ENCODE measurements at places on chromosomes 1 and 21. TPM values are rescaled to one million over a fixed set of nuclear protein-coding genes. Genes with fewer than 3 reads are reported as not detected.

DNA sequence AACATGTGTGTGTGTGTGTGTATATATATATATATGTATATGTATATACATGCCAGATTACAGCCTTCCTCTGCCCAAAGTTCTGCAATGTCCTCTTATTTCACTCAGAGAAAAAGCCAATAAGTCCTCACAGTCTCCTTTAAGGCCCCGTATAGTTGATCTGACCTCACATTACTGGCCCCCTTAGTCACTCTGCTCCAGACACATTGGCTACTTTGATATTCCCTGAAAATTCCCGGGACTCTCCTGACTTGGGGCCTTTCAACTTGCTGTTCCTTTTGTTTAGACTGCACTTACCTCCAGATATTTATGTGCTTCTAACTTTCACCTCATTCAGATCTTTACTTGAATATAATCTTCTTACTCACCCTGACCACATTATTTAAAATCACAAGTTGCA lies 4.2 kb upstream of the BSDC1 start:
- no peak overlapping the region for H3K27ac ChIP-seq
- no peak for DNase-seq
- H3K27me3 ChIP-seq = no peaks in the 10 kb centered on the region

- H3K27me3 ChIP-seq = peaks cover 8% of the 10 kb centered on the region
- H3K4me3 ChIP-seq = no peak overlapping the region
- DNase-seq = no peak
- no peaks in the 10 kb centered on the region for H3K36me3 ChIP-seq
Measured at GRCh38 chr1:17243274-17243673, 5.6 kb upstream of the PADI3 start.

GRCh38 chr1:206932177-206932576 lies 10.4 kb upstream of the FCMR start:
- no peak for DNase-seq
- H3K4me3 ChIP-seq = no peak overlapping the region
- H3K27me3 ChIP-seq = no peaks in the 10 kb centered on the region
- no peak overlapping the region for H3K27ac ChIP-seq
- no peaks in the 10 kb centered on the region for H3K4me1 ChIP-seq

DNA sequence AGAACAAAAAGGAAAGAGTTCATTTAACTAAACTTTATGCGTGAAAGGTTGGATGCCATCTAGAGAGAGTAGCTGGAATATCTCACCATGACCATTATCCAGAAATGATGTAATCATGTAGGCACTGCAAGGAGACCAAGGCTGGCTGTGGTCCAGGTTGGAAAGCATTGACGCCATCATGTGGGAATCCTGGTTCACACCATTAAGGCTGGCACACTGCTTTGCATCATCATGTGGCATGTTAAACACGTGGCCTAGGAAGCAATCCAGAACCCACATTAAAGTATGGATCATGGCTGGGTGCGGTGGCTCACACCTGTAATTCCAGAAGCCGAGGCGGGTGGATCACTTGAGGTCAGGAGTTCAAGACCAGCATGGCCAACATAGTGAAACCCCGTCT lies 4.3 kb downstream of the ADAMTS1 start:
- peaks cover 4% of the 10 kb centered on the region for H3K27me3 ChIP-seq
- peak overlapping the region; percentile 79 for H3K4me3 ChIP-seq
- H3K27ac ChIP-seq = no peak overlapping the region
- DNase-seq = no peak

GRCh38 chr1:193321242-193321840 lies 134.9 kb upstream of the B3GALT2 start:
- H3K4me1 ChIP-seq = no peaks in the 10 kb centered on the region
- DNase-seq = no peak
- H3K4me3 ChIP-seq = no peak overlapping the region
- H3K27me3 ChIP-seq = no peaks in the 10 kb centered on the region

- no peaks in the 10 kb centered on the region for H3K4me1 ChIP-seq
- no peaks in the 10 kb centered on the region for H3K27me3 ChIP-seq
- peaks cover 22% of the 10 kb centered on the region for H3K36me3 ChIP-seq
- H3K27ac ChIP-seq = no peak overlapping the region
- H3K4me3 ChIP-seq = no peak overlapping the region
Measured at GRCh38 chr1:42479621-42480020, 16.5 kb downstream of the CCDC30 start.

GRCh38 chr1:116491700-116492357 lies 79.0 kb downstream of the CD58 start:
- H3K27me3 ChIP-seq = no peaks in the 10 kb centered on the region
- H3K36me3 ChIP-seq = no peaks in the 10 kb centered on the region
- peaks cover 19% of the 10 kb centered on the region for H3K4me1 ChIP-seq
- no peak for DNase-seq
- no peak overlapping the region for H3K4me3 ChIP-seq

DNA sequence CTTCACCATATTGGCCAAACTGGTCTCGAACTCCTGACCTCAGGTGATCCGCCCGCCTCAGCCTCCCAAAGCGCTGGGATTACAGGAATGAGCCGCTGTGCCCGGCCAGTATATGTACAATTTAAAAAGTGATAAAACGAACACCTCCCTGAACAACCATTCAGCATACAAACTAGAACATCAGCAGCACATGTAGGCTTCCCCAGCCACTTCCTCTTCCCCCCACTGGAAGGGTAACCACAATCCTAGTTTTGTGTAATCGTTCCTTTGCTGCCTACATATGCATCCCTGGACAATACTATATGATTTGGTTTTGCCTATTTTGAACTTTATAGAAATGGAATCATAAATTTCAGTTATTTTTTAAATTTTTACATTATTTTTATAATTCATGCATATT lies 60.4 kb downstream of the DESI2 start:
- H3K36me3 ChIP-seq = no peaks in the 10 kb centered on the region
- no peaks in the 10 kb centered on the region for H3K27me3 ChIP-seq
- no peak overlapping the region for H3K27ac ChIP-seq
- no peak for DNase-seq
- no peaks in the 10 kb centered on the region for H3K4me1 ChIP-seq

DNA sequence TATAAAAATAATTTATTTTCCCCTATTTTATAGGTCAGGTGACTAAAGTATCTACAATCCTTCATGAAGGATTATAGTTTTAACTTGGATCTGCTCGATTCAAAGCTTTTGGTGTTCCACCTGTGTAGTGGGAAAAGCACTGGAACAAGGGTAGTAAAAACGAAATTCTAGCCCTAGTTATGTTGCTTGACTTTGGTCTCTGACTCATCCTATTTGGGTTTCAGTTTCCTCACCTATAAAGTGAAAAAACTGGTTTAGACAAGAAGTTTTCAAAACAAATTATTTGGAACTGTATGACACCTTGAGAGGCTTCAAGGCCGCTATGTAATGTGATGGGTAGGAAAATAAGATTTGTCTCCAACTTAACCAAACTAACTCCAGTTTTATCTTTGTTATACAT lies 505.2 kb upstream of the ZRANB2 start:
- no peaks in the 10 kb centered on the region for H3K4me1 ChIP-seq
- no peaks in the 10 kb centered on the region for H3K36me3 ChIP-seq
- no peak overlapping the region for H3K27ac ChIP-seq
- H3K27me3 ChIP-seq = no peaks in the 10 kb centered on the region

- peaks cover 24% of the 10 kb centered on the region for H3K4me1 ChIP-seq
- no peak overlapping the region for H3K27ac ChIP-seq
Measured at GRCh38 chr1:161190962-161191521, 7.8 kb downstream of the ADAMTS4 start.

GRCh38 chr1:178126741-178127185 lies 32.9 kb downstream of the RASAL2 start:
- H3K27ac ChIP-seq = peak overlapping the region; percentile 15
- DNase-seq = no peak
- H3K27me3 ChIP-seq = no peaks in the 10 kb centered on the region
- no peaks in the 10 kb centered on the region for H3K36me3 ChIP-seq

GRCh38 chr1:41497056-41497440 lies 12.6 kb upstream of the EDN2 start:
- no peak overlapping the region for H3K4me3 ChIP-seq
- peak overlapping the region; percentile 80 for H3K27ac ChIP-seq
- H3K27me3 ChIP-seq = no peaks in the 10 kb centered on the region
- no peak for DNase-seq
- H3K4me1 ChIP-seq = peaks cover 47% of the 10 kb centered on the region

DNA sequence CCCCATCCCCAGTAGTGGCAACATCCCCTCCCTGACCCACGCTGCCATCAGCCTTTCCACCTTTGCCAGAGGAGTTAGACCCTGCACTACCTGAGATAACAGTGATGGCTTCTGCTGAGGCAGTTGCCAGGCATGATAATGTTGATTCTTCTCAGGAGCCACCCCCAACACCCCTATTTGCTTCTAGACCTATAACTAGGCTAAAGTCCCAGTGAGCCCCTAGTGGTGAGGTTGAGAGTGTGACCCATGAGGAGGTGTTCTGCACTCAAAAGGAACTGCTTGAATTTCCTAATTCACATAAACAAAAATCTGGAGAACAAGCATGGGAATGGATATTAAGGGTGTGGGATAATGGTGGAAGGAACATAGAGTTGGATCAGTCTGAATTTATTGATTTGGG lies 159.6 kb upstream of the COL11A1 start:
- no peaks in the 10 kb centered on the region for H3K36me3 ChIP-seq
- H3K27ac ChIP-seq = no peak overlapping the region
- no peaks in the 10 kb centered on the region for H3K4me1 ChIP-seq
- no peak overlapping the region for H3K4me3 ChIP-seq
- no peak for DNase-seq
- no peaks in the 10 kb centered on the region for H3K27me3 ChIP-seq

DNA sequence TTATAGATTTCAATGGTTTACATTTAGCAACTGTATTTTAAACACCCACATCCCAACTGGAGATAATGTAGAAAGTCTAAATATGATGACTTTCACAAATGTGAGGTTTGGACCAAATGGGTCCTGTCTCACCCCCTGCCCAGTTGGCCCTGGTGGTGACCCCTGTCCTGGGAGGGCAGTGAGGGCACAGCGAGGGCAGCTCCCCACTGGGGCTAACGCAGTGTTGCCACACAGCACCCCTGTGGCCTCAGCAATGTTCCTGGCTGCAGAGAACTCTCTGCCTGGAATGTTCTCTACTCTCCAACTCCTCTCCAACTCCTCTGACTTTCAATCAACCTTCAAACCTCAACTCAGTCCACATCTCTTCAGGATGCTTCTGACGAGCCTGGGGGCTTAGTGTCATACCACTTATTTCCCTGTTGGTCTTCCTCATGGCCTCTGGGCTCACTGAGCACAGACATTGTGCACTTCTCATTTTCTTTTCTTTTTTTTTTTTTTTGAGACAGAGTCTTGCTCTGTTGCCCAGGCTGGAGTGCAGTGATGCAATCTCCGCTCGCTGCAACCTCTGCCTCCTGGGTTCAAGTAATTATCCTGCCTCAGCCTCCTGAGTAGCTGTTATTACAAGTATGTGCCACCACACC lies 25.8 kb downstream of the KCNA10 start:
- H3K4me1 ChIP-seq = no peaks in the 10 kb centered on the region
- H3K27me3 ChIP-seq = no peaks in the 10 kb centered on the region
- no peak for DNase-seq
- no peak overlapping the region for H3K4me3 ChIP-seq
- no peak overlapping the region for H3K27ac ChIP-seq

- H3K4me3 ChIP-seq = no peak overlapping the region
- H3K4me1 ChIP-seq = no peaks in the 10 kb centered on the region
- no peaks in the 10 kb centered on the region for H3K27me3 ChIP-seq
- no peak overlapping the region for H3K27ac ChIP-seq
- H3K36me3 ChIP-seq = no peaks in the 10 kb centered on the region
- DNase-seq = no peak
Measured at GRCh38 chr1:177307771-177308170, 137.0 kb downstream of the BRINP2 start.

The WNT2B gene
- total RNA-seq = 8.5 TPM

The SLC1A7 gene
- 0.26 TPM for total RNA-seq

The ARHGEF16 gene
- 12.2 TPM for total RNA-seq

The BCAR3 gene
- 23.5 TPM for total RNA-seq

The ERRFI1 gene
- total RNA-seq = 92.8 TPM

The NLRP3 gene
- total RNA-seq = 4.9 TPM

All from upper lobe of right lung (tissue), 1 donor.